Progenitor cell of endocrine pancreas (in vitro differentiated cells): ENCODE measurements at places on chromosomes 11 and 22. TPM values are rescaled to one million over a fixed set of nuclear protein-coding genes. Genes with fewer than 3 reads are reported as not detected.

Gene C11orf87
- 1.4 and 2.0 TPM in 2 replicates for total RNA-seq

Gene SLC22A6
- not detected in 2 replicates for total RNA-seq

Gene VSIG10L2
- total RNA-seq = not detected in 2 replicates

Gene OR52H1
- 0.26 TPM in 1 of 2 replicates, not detected in the other for total RNA-seq

Gene ADM2
- total RNA-seq = 2.9 and 3.2 TPM in 2 replicates

Gene GGTLC3
- total RNA-seq = 0.55 TPM in 1 of 2 replicates, not detected in the other

Gene ZBTB16
- total RNA-seq = 29.6 and 32.6 TPM in 2 replicates

GRCh38 chr22:46914481-46914880 is 152.0 kb downstream of the TBC1D22A start:
- no peak for DNase-seq

GRCh38 chr11:26556582-26556981 is 15.5 kb downstream of the MUC15 start:
- DNase-seq = no peak

DNA sequence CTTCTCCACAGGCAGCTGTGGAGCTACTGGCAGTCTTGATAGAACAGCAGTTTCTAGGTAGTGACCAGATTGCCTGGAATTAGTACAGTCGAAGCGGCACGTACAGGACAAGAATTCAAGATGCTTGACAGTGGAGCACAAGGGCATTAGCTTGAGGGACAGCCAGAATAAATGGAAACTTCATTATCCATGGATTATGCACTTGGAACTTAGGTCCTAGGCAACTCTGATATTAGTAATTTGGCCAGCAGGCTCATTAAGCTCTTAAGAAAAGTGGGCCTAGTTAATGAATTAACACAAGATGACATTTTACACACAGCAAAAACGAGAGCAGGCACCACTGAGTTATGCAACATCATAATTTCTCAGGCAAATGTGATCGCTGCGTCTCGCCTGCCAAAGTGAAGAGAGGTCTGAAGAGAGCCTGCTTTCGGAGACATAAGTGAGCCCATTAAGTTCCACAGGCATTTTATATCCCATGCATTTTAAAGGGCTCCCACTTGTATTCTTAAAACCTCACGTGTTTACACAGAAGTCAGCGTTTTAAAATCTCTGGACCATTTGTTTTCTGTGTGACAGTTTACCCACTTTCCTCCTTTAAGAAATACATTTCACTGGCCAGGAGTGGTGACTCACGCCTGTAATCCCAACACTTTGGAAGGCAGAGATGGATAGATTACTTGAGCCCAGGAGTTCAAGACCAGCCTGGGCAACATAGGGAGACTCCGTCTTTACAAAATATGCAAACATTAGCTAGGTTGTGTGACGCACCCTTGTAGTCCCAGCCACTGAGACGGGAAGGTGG is 66.2 kb downstream of the COMMD9 start:
- DNase-seq = no peak

DNA sequence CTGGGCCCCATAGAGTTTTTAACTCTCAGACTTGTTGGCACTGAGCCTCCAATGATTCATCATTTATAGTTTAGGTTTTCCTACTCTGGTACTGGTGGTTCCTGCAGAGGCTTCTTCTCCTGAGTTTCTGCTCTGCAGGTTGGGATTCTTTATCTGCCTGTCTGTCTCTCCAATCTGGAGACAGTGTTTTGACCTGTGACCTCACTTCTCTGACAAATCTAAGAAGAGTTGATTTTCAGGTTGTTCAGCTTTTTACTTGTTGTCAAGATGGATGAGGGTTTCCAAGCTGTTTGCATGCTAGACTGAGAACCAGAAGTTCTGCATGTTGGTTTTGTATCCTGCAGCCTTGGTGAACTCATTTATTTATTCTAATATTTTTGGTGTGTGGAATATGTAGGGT is 63.9 kb downstream of the JAM3 start:
- DNase-seq = no peak

GRCh38 chr11:115585361-115586024 is 81.3 kb upstream of the CADM1 start:
- no peak for DNase-seq

DNA sequence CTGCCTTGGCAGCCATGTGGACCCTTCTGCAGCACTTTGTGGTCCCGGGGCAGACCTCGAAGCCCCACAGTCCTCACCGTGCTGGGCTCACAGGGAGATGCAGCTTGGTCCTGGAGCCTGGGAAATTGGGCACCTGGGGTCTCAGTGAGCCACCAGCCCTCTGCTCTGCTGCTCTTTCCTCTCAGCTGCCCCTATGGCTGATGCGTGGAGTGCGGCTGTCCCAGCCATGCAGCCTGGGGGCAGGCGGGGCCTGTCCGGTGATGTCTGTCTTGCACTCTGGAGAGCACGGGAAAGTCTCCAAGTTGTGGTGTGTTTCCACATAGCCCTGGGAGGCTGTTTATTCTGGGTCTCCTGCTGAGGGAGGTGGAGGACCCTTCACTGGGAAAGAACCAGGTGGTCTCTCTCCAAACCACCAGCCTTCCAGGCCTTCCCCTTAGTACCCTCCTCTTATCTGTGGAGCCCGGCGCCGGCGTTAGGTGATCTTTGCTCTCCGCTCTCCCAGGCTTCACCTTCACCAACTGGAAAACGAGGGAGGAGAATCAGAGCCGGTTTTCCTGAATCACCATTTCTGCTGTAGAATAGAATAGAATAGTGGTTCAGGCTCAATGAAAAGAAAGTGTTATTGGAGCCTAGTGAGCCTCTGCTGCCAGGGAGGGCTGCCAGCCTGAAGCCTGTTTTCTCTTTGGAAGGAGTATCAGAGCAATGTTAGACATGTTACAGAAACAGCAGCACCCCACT is 41.2 kb upstream of the GRAMD4 start:
- no peak for DNase-seq

DNA sequence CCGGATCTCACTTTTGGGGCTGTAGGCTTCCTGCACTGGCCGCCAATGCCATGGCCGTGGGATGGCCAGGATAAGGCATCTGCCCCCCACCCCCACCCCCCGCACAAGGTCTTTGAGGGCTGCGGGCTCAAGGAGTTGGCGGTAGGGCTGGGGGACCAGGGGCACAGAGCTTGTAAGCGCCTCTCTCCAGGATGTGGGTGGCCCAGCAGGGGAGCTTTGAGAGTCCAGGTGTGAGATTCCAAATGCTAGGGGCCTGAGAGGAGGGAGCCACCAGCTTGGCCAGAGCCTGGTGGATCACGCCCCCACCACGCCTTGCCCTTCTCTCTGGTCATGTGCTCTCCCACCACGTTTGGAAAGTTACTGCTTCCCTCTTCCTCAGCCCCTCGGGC is 5.0 kb downstream of the CD81 start:
- DNase-seq = no peak

DNA sequence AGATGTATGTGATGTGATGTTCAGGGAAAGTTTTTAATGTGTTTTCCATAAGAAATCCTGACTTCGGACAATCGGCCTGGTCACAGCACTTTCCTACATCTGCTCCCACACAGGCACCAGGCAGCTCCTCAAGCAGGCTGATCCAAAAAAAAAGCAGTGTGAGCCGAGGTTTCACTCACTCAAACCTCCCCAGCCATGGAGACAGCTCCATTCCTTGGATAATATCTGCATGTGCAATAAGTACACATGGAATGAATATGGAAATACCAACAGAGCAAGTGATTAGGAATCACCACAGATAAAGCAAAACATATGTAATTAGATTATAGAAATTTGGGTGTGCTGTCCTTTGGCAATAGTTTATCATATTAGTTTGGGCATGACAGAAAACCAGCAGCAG is 88.8 kb upstream of the API5 start:
- DNase-seq = no peak

GRCh38 chr11:94560834-94561233 is 6.3 kb upstream of the PIWIL4 start:
- DNase-seq = no peak

- no peak for DNase-seq
Observed at GRCh38 chr11:76459846-76460245, 15.0 kb downstream of the EMSY start.

DNA sequence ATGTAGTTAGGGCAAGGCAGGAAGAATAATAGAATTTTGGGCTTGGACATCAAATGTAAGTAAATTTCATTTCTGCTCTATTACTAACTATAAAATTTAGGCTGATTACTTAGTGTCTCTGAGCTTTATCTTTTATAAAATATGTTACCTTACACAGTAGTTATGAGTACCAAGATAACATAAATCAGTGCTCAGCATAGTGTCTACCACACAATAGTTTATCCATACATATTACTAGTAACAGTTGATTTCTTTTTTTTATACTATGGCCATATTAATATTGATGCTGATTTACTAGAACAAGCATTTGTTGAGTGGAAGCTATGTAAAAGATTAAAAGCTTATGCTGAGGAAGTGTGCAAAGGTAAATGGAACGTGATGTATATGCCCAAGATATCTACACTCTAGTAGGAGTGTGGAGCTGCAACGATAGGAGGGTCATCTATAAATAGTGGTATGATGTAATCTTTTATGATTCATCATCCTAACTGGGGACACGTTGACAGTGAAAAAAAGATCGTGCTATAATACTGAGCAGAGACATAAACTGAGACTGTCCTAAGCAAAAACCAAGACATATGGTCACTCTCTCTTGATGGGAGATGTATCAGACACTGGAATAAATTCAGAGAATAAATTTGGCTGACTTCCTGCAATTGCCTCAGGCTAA is 8.7 kb upstream of the SLC5A12 start:
- DNase-seq = no peak

GRCh38 chr11:86186386-86186785 is 58.2 kb upstream of the EED start:
- no peak for DNase-seq

DNA sequence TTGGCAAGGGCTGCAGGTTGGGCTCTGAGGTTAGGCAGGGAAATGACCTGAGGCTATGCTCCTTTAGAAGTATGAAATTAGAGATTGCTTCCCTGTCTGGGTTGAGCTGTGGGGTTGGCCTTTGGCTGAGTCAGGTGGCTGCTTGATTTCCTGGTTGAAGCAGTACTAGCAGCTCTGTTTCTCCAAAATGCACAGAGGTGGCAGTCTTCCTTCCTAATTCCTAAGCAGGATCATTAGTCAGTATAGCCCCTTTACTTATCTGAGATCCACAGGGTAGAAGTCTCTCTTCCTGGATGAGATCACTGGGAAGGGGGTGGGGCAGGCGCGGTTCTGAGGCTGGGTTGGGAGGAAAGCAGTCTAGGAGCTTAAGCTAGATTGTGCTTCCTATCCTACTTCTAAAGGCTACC is 1917.5 kb downstream of the LRRC4C start:
- DNase-seq = no peak

GRCh38 chr11:130945896-130946295 is 29.6 kb upstream of the SNX19 start:
- DNase-seq = no peak

DNA sequence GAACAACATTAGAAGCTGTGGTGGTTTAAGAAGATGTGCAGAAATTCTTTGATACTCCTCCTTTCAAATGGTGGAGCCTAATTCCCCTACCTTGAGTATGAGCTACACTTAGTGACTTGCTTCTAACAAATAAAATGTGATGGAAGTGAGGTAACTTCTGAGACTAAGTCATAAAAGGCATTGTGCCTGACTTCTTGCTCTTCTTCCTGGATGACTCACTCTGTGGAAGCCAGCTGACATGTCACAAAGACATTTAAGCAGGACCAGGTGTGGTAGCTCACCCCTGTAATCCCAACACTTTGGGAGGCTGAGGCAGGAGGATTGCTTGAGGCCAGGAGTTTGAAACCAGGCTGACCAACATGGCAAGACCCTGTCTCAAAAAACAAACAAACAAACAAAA is 3.9 kb upstream of the PLA2G3 start:
- no peak for DNase-seq

DNA sequence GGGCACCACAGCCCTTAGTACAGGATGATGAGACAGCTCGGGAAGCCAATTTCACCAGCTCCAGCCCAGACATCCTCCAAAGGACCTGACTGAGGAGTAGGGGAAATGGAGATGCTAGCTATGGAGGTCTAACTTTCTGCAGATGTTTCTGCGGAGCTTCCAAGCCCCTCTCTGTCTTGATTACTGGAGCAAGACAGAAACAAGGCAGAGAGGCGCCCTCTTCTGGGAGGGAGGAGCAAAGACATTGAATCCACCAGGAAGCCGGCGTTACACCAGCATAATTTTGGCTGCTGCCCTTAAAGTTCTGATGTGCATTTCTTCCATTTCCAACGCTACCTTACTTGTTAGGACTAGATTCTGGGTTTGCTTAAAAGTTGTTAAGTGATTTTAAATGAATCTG is 107.3 kb upstream of the HSD17B12 start:
- no peak for DNase-seq

DNA sequence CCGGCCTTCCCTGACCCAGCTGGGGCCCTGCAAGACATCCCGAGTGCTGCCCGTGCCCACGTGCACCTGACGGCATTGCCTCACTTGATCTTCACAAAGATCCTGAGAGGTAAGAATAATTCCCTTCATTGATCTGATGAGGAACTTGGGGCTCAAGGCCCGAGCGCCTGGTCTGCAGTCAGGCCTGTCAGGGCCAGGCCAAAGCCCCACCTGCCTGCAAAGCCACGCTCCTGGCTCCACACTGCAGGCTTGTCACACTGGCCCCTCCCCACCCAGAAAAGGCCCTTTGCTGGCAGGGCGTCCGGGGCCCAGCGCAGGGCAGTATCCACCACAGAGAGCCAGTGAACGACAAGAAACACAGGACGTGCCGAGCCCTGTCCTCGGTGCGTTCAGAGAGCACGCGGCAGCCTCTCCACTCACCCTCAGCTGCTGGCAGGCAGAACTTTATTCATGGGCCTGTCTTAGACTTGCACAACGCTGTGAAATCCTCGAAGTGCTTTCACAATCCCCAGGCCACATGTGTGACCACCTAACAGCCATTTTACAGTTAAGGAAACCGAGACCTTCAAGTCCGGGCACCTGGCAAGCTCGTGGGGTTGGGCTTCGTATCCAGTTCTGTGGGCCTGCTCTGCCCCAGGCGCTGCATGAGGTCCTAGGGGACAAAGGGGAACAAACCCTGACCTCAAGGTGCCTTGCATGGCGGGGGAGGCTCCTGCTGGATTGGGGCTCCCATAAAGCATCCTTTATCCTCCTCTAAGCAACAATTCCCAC is 14.8 kb downstream of the KIAA0930 start:
- no peak for DNase-seq

DNA sequence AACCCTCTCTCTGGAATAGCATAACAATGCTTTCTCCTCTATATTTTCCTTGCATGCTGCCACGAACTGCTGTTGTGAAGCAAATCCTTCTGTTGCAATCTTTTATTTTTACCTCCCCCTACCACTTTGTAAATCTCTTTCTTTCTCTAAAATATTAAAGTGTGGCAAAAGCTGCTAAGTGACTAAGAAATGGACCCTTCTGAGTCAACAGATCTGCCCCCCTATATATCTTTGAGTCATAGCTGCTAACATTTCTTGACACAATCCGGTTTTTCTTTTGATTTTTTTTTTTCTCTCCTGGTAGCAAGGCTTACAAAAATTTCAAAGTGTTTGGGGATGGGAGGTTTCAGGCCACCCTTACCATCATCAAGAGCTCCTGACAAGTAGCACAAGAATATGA is 39.0 kb upstream of the KIRREL3 start:
- DNase-seq = no peak

DNA sequence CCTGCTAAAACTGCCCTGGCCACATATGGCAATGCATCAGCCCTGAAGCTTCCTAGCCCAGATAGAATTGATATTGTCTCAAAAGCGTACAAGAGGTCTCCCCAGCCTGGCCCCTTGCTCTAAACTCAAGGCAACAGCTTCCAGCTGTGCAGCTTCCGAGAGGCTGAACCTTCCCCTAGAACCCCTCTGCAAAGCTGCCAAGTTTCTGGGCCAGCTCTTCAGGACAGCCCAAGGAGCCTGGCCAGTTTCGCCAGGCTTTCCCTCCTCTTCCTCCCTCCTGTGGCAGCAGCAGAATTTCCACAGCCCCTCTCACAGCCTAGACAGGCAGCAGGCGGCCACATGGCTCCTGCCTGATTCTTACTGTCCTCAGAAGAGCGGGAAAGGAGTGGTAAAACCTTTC is 34.5 kb downstream of the NUMA1 start:
- DNase-seq = no peak
